Activated CD4-positive, alpha-beta T cell treated with anti-CD3 and anti-CD28 coated beads for 36 hours (primary cell): ENCODE measurements at places on chromosomes 12 and 14. TPM values are rescaled to one million over a fixed set of nuclear protein-coding genes. Genes with fewer than 3 reads are reported as not detected.

The SYNDIG1L gene
- not detected for total RNA-seq

The PGAM5 gene
- total RNA-seq, result 74.0 TPM

The NINJ2 gene
- 5.7 TPM for total RNA-seq

The SART3 gene
- 69.3 TPM for total RNA-seq

The ARHGDIB gene
- total RNA-seq, result 596 TPM

The DDN gene
- total RNA-seq, result 0.48 TPM

The CLEC4C gene
- total RNA-seq, result not detected

The SOAT2 gene
- 0.79 TPM for total RNA-seq

The KRT79 gene
- 0.16 TPM for total RNA-seq
